ENCODE measurements at places on chromosomes 3 and 15. TPM values are rescaled to one million over a fixed set of nuclear protein-coding genes. Genes with fewer than 3 reads are reported as not detected.
A peak's percentile ranks its signal among the peaks of the same experiment; 100 is the strongest.

The CHRNA3 gene
- not detected for total RNA-seq

DNA sequence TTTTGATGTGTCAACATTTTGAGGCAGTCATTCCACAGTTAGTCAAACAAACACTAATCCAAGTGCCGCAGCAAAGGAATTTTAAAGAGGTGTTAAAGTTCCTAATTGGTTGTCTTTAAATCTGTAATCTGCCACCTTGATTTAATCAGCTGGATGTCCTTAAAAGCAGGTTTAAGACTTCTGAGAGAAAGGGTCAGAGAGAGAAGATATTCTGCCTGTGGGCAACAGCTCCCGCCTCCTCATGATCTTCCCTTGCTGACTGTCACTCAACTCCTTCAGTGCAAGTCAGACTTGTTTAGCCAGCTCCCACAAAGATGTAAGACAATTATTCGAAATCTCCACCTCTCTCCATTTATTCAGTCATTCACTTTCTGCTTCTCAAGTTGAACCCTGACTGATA lies 92.6 kb upstream of the MYRIP start:
- DNase-seq = no peak

- peak; percentile 43 for DNase-seq
These were observed 28.3 kb downstream of the CCDC32 start for GRCh38 chr15:40536501-40536900.

DNA sequence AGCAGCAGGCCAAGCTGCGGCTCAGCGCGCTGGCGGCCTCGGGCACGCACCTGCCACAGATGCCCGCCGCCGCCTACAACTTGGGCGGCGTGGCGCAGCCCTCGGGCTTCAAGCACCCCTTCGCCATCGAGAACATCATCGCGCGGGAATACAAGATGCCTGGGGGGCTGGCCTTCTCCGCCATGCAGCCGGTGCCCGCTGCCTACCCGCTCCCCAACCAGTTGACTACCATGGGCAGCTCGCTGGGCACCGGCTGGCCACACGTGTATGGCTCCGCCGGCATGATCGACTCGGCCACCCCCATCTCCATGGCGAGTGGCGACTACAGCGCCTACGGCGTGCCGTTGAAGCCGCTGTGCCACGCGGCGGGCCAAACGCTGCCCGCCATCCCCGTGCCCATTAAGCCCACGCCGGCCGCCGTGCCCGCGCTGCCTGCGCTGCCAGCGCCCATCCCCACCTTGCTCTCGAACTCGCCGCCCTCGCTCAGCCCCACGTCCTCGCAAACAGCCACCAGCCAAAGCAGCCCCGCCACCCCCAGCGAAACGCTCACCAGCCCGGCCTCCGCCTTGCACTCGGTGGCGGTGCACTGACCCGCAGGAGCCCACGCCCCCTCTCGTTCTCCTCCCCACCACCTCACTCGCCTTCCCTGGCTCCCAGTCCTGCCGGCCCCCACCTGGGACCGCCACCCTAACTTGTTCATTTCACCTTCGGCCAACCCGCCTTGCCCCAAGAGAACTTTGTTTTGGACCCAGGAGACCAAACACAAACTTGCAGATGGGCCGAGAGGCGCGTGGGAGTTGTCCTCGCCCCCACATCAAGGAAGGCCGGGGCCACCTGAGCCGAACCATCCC lies 1.5 kb downstream of the FOXB1 start:
- DNase-seq = no peak

DNA sequence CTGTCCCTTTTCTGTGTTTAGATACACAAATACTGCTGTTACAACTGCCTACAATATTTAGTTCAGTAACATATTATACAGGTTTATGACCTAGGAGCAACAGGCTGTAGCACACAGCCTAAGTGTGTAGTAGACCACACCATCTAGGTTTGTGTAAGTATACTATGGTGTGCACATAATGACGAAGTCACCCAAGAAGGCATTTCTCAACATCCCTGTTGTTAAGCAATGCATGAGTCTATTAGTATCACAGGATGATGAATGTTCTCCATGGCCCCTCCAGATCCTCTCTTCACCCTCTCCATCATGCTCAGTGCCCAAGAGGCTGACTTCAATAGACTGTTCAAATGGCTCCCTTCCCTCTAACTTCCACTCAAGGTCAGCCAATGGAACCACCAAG lies 14.6 kb upstream of the SEC62 start:
- no peak for DNase-seq

GRCh38 chr3:69881051-69881450 lies 118.5 kb upstream of the SAMMSON start:
- DNase-seq = no peak

DNA sequence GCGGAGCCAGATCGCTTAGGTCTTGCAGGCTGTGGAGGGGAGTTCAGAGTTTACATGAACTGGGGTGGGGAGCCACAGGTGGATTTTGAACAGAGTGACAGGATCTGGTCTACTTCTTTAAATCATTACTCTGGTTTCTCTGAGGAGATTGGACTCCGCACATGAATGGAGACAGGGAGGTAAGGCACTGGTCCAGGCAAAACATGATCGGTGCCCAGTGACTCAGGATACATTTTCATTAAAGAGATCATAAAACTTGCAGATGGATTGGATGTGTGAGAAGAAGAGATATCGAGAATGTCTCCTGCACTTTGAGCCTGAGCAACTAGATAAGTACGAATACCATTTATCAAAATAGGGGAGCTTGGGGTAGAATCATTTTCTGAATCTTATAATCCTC lies 61.8 kb upstream of the CMSS1 start:
- no peak for DNase-seq

The MYEF2 gene
- 5.9 TPM for total RNA-seq

- DNase-seq = no peak
These were observed 153.1 kb downstream of the PGPEP1L start for GRCh38 chr15:98854496-98854895.

GRCh38 chr3:187951452-187952190 lies 202.3 kb upstream of the LPP start:
- DNase-seq = no peak

DNA sequence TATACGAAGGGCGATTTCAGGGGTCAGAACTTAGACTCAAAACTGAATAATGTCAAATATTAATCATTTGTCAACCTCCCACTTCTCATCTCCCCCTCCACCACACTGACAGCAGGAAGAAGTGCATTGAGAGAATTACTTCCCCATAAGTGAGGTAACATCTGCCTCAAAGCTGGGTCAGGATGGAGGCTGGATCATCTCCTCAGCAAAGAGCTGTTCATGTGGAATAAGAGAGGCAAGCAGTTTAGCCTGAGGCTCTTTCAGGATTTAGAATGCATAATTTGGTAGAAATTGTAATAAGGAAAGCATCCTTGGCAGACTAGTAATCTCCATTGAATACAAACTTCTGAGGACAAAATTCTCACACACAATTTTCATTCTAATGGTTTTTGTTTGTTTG lies 512.1 kb downstream of the ROBO1 start:
- no peak for DNase-seq

DNA sequence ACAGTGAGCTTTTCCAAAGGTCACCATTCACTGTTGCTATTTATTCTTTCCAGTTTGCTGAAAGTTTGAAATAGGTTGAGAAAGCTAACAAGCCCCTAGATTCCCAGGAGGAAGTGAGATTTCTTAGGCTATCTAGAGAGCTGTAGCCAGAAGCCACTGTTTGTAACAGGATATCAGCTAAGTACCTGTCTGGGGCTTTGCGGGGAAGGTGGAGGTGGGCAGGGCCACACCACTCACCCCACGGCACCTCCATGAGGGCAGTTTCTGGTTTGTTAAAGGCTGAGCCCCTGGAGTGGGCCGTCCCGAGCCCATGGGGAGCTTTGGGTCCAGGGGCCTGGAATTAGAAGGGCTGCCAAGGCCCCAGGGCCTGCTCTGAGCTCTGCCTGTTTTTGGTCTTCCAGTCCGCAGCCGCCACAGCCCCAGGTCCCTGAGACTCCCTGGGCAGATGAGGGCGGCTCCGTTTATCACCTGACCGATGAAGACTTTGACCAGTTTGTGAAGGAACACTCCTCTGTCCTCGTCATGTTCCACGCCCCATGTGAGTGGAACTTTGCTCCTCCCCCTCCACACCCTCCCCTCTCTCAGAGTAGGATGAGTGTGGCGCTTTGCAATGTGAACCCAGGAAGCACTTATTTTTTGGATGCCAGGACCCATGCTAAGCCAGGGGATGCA lies 63.4 kb downstream of the PDIA5 start:
- no peak for DNase-seq

- no peak for DNase-seq
These were observed at the start of gene CCR1 for GRCh38 chr3:46208167-46208704. Gene CCR1, minus strand, starts transcription at chr3:46208313. Its CDS starts 4,000 bp downstream, at chr3:46204313.

GRCh38 chr3:79012530-79012913 lies 755.3 kb downstream of the ROBO1 start:
- DNase-seq = no peak

The FILIP1L gene
- 22.0 TPM for total RNA-seq

- DNase-seq = no peak
These were observed 26.4 kb upstream of the RYR3 start for GRCh38 chr15:33284336-33284735.

- DNase-seq = no peak
These were observed 521 bp downstream of the IL5RA start for GRCh38 chr3:3109407-3110298.

The SLC51A gene
- not detected for total RNA-seq

The RBP2 gene
- not detected for total RNA-seq

DNA sequence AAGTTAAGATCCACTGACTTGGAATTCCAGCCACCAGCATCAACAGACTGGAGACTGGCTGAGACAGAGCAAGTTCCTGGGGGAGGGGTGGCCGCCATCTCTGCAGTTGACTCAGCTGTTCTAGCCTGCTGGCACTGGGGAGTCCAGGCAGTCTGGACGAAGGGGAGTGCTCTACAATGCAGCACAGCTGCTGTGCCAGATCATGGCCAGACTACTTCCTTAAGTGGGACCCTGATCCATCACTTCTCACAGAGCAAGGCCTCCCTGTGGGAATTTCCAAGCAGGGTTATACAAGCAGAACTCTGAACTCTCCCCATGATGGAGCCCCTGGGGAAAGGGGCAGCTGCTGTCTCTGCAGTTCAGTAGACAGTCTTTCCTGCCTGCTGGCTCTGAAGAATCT lies 35.2 kb downstream of the PYGO1 start:
- no peak for DNase-seq

The GABRR3 gene
- not detected for total RNA-seq

DNA sequence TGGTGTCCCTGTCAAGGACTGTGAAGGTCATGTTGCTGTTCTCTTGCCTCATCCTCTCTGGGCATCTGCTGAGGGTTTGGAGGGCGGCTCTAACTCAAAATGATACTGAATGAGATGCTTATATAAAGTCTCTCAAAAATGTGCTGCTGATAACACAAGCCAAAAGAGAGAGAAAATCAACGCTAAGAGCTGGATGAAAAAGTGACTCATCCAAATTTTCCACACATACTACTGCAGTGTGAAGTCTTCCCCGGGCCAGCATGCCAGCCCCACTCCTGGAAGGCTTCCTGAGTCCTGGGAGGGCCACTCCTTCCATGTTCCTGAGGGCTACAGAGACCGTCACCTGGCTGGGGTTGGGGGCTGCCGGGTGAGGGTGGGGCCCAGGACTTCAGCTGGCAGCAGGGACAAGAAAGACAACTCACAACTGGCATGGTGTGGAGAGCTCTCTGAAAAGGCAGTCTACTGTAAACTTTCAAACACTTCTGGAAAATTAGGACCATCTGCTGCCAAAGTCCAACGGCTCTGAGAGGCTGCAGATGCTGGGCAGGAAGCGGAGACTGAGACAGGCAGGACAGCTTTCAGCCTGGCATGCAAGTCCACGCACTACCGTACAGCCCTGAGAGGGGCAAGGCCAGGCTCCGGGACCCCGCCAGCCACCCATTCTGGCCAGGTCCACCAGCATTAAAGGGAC lies 200.3 kb downstream of the ADAMTS17 start:
- DNase-seq = no peak

- DNase-seq = peak; percentile 58
These were observed 28.1 kb downstream of the NR1I2 start for GRCh38 chr3:119810018-119810435.

GRCh38 chr15:41882689-41883483 lies 11.0 kb downstream of the SPTBN5 start:
- no peak for DNase-seq

DNA sequence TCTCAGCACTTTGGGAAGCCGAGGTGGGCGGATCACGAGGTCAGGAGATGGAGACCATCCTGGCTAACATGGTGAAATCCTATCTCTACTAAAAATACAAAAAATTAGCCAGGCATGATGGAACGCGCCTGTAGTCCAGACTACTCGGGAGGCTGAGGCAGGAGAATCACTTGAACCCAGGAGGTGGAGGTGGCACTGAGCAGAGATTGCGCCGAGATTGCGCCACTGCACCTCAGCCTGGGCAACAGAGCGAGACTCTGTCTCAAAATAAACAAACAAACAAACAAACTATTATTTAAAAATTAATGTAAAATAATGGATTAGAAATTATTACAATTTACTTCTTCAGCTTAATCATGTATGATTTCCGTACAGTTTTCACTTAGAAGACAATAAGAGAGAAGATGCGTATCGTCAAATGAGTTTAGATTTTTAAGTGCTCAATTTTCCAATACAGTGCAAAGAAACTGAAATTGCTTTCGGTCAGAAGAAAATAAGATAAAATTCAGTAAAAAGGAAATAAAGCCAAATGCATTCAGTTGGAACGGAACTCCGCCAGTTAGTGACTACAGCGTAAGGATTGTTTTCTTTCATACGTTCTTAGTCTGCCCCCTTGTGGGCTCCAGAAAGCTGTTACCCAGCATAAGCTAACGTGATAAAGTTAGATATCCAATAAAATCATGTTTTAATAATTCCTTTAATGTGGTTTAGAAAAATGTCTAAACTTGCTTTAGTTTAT lies 24.8 kb downstream of the AADAC start:
- peak; percentile 89 for DNase-seq

The SAXO2 gene
- total RNA-seq = under 0.01 TPM

- no peak for DNase-seq
These were observed 254.6 kb downstream of the UBE2E2 start for GRCh38 chr3:23457697-23458096.

The GADL1 gene
- total RNA-seq = not detected

The ALDH1A2 gene
- total RNA-seq = 34.5 TPM

The MEIS2 gene
- total RNA-seq = 16.6 TPM

The SATB1 gene
- total RNA-seq = 4.2 TPM

- DNase-seq = no peak
These were observed 18.0 kb downstream of the TNFAIP8L3 start for GRCh38 chr15:51076524-51077220.

DNA sequence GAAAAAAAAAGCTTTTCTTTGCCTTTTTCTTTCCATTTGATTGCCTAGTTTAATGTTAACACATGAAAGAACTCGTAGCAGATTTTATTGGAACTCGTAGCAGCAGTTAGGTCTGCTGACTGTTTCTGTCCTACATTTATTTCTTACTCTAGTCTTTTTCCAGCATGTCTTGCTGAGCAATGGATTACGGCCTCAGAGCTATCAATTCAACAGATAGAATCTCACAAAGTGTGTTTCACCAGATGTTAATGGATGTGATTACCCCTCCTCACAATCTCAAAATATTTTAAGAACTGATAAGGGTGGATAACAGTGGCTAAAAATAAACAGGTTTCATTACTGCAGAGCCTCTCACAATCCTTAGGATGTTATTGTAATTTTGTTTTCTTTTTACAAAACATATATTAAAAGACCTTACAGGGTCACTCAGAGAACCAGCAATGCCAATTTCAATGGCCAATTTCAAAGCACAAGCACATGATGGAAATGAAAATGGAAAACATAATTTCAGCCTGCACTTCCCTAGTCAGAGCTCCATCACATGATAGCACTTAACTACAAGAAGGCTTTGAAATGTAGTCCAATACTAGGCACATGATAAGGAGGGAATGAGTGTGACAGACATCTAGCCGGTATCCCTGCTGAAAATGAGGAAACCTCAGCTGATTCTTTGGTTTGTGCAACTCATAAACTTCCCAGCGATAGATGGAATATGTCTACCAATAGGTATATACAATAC lies 838.1 kb upstream of the SEMA6D start:
- no peak for DNase-seq

The HRH1 gene
- total RNA-seq = 5.4 TPM

- peak; percentile 22 for DNase-seq
These were observed 397.5 kb upstream of the ATP10A start for GRCh38 chr15:26260517-26261133.
